ENCODE measurements at places on chromosomes 1 and 21.

- H3K27me3 ChIP-seq, result no peaks in the 10 kb centered on the region
- H3K36me3 ChIP-seq, result no peaks in the 10 kb centered on the region
- no peak for DNase-seq
- H3K4me3 ChIP-seq, result no peak overlapping the region
- peaks cover 40% of the 10 kb centered on the region for H3K4me1 ChIP-seq
Observed at GRCh38 chr1:54253480-54253879, 53.5 kb downstream of the MRPL37 start.

GRCh38 chr21:36113647-36114428, 21.0 kb upstream of the CBR3 start:
- peaks cover 9% of the 10 kb centered on the region for H3K4me1 ChIP-seq
- H3K4me3 ChIP-seq, result peak overlapping the region; percentile 33
- DNase-seq, result no peak
- no peaks in the 10 kb centered on the region for H3K36me3 ChIP-seq

DNA sequence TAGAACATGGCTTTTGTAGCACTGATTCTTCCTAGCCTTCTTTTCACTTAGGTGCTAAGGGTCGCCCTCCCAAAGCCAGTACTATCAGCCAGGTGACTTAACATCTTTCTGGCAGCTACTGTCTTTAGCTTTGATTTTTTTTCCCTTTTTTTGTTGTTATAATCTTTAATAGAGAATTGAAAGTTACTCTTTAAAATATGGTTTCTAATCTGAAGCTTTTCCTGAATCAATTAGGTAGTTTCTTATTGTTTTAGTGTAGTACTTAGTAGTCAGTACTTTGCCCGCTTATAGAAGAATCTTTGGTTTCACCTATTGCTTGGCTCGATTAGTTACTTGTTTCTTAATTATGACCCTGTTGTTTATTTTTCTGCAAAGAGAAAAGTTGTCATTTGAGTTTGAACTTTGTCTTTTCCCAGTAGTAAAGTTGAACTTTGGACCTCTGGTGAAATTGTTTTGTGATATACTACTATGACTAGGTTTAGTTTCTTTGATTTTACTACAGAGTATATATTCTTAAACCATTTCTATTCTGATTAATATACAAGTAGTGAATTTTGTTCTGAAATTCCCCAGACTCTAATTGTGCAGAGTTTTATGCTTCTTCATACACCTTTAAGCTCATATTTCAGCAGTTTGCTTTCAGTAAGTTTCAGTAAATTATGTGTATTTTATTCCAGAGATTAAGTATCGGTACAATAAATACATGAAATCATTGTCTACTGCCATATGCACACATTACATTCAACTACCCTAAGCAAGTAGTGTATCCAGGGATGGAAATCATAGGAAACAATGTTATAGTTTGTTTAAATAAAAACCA, 3.9 kb downstream of the MAGI3 start:
- no peak for DNase-seq
- peaks cover 34% of the 10 kb centered on the region for H3K4me1 ChIP-seq
- H3K27me3 ChIP-seq, result no peaks in the 10 kb centered on the region
- H3K4me3 ChIP-seq, result no peak overlapping the region
- no peaks in the 10 kb centered on the region for H3K36me3 ChIP-seq

- no peaks in the 10 kb centered on the region for H3K27me3 ChIP-seq
- peak overlapping the region; percentile 94 for H3K27ac ChIP-seq
- peak overlapping the region; percentile 100 for H3K4me3 ChIP-seq
- DNase-seq, result no peak
Observed at GRCh38 chr21:46457801-46458314, 833 bp upstream of the DIP2A start.

GRCh38 chr1:186306533-186306932, 68.5 kb downstream of the TPR start:
- H3K4me3 ChIP-seq, result no peak overlapping the region
- DNase-seq, result no peak
- no peaks in the 10 kb centered on the region for H3K36me3 ChIP-seq
- no peaks in the 10 kb centered on the region for H3K4me1 ChIP-seq
- no peaks in the 10 kb centered on the region for H3K27me3 ChIP-seq

DNA sequence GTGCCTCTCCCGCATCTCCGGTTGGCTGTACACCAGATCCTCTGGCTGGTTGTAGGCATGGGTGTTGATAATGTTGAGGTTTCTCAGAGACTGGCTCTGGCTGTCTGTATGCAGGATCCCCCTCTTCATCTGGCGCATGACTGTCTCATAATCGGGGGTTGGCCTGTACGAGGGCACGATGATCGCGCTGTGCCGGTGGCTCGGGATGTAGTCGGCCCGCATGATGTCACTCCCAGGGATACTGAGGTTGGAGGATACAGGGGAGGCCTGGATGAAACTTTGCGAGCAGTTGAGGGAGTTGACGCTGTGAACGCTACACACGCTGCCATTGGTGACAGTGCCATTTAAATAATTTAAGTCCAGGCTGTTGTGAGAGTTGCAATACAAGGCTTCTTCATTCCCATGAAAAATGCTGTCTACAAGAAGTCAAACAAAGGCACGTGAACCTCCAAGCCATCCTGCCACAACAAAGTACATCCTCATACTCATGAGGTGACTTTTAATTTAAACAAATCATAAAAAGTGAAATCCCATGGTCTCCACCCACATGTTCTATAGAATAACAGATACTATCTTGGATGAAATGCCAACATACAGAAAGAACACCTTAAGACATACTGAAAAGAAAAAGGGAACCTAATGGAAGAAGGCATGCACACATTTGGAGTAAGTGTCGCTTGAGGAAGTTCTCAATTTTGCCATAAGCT, 103.6 kb downstream of the SMYD2 start:
- no peak overlapping the region for H3K27ac ChIP-seq
- H3K27me3 ChIP-seq, result no peaks in the 10 kb centered on the region
- no peaks in the 10 kb centered on the region for H3K4me1 ChIP-seq
- H3K36me3 ChIP-seq, result no peaks in the 10 kb centered on the region

GRCh38 chr1:163596541-163597258, 274.9 kb downstream of the NUF2 start:
- H3K27me3 ChIP-seq, result no peaks in the 10 kb centered on the region
- H3K4me3 ChIP-seq, result no peak overlapping the region
- H3K4me1 ChIP-seq, result no peaks in the 10 kb centered on the region
- no peak for DNase-seq
- no peak overlapping the region for H3K27ac ChIP-seq
- no peaks in the 10 kb centered on the region for H3K36me3 ChIP-seq

All from vagina (tissue), 2 donors.